ENCODE measurements at places on chromosomes 13 and 19.

GRCh38 chr19:12777217-12778016, 2.1 kb upstream of the HOOK2 start:
- peak; percentile 82 for DNase-seq

- no peak for DNase-seq
Observed at GRCh38 chr13:62067821-62068220, 652.2 kb upstream of the PCDH20 start.

- DNase-seq: no peak
Observed at GRCh38 chr13:34310539-34310938, 492.6 kb downstream of the RFC3 start.

DNA sequence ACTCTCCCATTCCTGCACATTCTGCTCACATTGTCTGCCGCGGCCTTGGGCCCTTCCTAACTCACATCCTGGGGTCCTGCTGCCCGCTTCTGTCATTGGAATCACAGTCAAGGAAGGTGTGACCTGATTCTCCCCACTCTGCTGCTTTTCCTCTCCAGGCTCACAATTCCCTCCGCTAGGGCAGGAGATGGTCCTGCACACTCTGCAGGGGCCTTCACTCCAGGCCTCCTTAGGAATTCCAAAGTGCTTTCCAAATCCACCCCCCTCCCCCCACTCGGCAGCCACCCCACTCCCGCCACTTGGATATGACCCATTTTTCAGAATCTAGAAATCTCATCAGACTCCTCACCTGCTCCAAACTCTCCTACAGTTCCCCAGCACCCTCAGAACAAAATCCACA, 3.1 kb upstream of the SLC5A5 start:
- no peak for DNase-seq

DNA sequence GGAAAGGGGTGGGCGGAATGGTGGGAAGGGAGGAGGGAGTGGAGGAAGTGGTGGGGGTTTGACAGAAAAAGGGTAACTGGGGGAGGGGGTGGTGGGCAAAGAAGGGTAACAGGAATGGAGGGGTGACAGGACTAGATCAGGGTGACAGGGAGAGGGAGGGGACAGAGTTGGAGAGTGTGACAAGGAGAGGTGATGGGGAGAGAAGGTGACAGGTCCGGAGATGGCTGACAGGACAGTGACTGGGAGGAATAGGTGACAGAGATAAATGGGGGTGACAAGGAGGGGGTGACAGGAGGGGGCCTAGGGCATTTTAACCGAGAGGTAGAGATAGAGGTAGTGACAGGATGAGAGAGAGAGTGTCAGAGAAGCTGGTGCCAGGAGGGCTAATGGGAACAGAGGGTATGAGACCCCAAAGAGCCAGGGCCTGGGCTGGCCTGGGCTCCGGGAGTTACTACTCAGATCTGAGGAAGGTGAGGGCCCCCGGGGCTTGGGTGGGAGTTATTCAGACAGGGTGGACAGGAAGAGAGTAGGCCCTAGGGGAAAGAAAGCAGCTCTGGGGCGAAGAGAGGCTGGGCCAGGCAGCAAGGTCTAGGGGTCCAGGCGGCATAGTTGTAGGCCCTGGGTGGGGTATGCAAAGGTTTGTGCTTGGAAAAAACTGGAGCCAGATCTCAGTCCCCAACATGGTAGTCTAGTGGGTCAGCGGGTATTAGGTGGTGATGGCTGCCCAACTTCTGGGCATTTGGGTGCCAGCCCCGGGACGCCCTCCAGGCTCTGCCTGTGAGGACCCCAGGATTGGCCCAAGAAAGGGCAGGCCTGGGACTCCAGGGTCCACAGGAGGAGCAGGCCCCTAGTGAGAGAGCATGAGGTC, 660 bp downstream of the CIC start:
- DNase-seq: no peak

DNA sequence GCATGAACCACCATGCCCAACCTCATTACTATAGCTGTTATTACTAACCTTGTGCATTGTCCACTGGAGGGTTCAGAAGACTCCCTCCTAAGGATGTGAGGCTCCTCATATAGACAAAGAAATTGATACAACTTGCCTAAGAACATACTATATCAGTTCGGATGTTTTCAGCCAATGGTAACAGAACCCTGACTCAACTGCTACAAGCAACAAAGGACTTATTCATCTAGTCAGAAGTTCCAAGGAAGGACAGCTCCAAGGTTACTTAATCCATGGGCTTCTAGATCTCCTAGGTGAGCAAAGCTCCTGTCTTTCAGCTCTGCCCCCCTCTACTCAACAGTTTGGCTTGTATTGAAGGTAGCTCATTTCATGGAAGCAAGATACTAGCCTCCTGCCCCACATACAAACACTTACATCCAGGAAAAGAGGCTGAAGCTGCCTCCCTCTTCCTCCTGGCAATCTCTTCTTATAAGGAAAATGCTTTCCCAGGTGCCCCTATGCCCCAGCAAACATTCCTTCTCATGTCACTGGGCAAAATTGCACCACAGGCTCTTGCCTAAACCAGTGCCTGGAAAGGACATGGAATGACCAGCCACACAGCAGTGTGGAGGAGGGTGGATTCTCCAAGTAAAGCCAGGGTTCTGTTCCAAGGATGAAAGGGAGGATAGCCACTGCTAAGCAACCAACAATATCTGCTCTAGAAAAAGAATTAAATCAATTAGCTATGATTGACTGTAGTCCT, 497.8 kb downstream of the FOXO1 start:
- no peak for DNase-seq

- no peak for DNase-seq
Observed at GRCh38 chr13:113534236-113534860, 43.8 kb upstream of the DCUN1D2 start.

DNA sequence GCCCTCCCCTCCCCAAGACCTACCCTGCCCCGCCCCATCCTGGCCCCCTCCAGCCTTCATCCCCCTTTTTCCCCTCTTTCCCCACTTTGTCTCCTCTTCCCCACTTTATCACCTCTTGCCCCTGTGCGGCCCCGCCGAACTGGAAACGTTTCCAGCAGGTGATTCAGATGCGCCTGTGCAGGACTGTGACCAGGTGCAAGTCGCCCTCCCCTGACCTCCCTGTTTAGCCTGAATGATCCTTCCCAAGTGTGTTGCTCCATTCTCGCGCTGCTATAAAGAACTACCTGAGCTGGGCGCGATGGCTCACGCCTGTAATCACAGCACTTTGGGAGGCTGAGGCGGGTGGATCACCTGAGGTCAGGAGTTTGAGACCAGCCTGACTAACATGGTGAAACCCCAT, 25.9 kb downstream of the ZNF791 start:
- DNase-seq: no peak

All from CD4-positive, alpha-beta T cell treated with Interleukin-15 for 4 hours (primary cell).